Activated gamma-delta T cell (primary cell): ENCODE measurements at places on chromosomes 16 and 17.

DNA sequence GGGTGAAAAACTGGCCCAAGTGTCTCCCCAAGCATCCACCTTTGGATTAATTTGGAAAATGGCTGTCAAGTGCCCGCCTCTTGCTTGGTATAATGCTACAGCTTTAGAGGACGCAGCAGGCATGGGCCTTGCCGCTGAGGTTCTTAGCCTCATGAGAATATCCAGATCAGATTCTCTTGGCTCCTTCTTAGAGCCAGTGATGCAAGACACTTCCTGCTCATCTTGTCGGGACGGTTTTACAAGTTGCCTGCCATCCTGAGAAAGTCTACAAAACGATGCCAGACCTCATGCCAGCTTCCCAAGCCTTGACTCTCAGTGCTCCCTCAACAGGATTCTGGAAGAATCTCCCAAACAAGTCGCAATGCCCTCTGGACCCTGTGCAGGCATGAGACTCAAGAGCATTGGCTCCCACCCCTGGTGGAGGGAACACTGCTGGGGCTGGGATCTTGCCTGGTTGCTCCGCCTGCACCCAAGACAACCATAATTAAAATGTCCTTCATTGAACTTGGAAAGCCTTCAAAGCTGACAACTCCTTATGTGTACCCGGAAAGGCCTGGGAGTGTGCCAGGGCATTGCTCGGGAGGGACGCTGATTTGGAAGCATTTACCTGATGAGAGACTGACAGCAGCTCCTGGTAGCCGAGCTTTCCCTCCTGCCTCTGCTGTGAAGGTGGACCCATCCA is 25.8 kb upstream of the STH start:
- no peak for DNase-seq

GRCh38 chr16:14223632-14224031 is 152.5 kb downstream of the MRTFB start:
- DNase-seq, result no peak

DNA sequence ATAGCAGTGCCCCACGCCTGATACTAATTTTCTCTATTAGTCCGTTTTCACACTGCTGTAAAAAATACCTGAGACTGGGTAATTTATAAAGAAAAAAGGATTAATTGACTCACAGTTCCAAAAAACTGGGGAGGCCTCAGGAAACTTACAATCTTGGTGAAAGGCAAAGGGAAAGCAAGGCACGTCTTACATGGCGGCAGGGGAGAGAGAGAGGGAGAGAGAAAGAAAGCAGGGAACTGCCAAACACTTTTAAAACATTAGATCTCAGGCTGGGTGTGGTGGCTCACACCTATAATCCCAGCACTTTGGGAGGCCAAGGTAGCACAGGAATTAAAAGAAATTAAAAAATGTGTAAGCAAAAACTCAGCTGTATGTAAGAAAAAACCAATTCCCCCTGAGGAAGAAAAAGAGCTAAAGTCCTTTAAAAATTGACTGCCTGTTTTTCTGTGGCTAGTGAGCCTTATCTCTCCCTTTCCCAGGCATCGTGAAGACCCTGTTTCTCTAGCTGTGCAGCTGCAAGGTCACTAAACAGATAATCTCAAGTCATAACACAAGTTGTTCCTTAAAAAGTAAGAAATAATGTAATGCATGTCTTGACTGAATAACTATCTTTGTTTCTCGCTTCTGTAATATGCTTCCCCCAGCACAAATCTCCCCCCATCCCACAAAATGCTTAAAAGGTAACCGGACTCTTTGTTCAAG is 14.0 kb downstream of the ZSCAN10 start:
- DNase-seq, result no peak

DNA sequence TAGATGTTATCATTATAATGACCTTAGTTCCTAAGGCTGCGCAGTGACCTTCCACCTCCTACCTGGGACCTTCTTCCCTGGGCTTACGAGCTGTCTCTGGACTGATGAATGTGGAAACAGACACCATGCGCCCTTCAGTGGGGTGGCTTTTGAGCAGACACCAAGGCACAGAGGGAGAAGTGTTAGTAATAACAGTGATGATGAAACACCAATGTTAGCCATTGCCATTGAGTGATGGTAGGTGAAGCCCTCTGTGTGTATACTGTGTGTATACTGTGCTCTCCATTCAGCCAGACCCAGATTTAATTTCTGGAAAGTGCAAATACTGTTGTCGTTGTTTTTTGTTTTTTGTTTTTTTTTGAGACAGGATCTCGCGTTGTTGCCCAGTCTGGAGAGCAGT is 44.5 kb downstream of the CLEC16A start:
- no peak for DNase-seq

DNA sequence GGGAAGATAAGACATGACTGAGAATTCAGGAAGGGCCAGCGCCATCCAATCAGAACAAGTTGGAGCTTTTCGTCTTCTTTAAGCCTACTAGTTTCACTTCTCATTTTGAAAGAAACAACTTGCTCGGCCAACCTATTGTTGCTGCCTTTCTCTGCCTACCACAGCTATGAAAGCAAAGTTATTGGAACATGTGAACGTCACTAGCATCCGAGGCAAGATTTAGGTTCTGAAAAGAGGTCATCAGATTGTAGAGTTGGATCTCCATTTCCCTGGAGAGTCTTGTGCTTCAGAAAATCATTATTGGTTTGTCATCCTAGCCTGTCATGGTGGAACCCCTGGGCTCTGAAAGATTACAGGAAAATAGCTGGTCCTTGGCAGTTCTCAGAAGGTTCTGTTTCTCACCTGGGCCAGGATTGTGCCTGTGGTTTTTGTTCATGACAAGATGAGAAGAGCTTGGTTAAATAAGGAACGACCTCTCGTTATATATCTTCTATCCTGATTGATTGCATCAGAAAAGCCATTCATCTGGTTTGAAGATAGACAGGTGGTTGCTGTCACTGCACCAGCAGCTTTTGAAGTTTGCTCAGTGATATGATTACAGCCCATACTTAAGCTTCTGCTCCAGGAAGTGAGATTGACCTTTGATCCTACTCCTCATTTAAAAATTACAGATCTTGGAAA is 25.3 kb downstream of the CDH13 start:
- DNase-seq, result no peak

DNA sequence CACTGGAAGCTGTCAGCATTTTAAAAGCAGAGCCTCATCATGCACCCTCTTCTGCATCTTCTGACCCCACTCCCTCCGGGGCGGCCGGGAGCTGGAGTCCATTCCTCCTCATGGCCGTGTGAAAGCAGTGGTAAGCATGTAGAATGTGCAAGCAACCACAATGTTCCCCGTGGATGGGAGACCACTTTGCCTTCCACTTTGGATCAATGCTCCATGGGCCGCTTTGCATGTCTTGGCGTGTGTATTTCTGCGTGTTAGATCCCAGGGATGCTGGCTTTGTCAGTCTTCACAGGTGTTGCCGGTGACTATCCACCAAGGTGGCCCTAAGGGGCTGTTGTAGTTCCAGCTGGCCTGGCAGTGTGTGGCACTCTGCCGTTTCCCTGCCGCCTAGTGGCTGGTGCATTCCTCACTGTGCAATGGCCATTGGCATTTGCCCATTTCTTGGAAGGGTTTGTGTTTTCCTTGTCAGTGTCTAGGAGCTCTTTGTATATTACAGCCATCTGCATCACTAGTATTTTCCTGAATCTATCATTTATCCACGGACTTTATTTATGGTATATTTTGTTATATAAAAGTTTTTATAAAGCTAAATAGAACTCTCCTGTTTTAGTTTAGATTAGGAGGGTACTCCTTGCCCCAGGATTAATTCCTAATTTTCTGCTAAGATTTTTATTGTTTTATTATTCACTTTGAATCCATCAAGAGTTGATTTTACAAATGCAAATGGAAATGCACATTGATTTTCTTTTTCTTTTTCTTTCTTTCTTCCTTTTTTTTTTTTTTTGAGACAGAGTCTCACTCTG is 5.8 kb upstream of the ALDH3A1 start:
- DNase-seq, result no peak

- no peak for DNase-seq
Measured at GRCh38 chr17:11668618-11669017, 70.3 kb downstream of the DNAH9 start.

DNA sequence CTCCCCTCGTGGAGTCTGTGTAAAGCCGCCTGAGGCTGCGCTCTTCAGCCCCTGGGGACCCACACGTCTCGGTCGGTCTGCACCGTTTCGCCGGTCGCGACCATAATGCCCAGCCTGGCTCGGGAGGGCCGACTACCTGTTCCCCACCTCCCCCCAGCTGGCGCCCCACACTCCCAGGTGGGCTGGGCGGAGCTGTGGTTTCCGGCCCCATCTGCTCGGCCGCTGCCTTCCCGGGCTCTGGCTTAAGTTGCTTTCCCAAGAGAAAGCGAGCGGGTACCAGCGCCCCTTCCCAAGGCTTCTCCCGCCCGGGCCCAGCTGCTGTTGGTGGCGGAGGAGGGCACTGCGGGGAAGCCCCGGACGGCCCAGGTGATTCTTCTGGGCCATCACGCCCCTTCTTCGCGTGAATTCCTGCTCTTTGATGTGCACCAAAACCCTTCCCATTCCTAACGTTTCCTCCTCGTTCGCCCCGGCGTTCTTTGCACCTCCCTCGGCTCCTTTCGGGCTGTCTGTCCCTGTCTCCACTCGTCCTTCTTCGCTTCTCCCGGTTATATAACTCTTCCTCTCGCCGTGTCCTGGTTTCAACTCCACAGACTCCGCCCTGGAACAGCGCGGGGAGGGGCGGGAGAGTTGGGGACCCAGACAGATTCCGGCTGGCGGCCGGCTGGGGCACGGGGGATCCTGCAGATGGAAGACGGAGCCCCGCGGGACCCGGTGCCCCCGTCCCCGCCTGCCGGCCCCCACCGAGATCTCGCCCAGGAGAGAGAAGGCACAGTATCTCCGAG is 2.0 kb downstream of the KDM6B start:
- peak; percentile 64 for DNase-seq

- DNase-seq, result peak; percentile 88
Measured at GRCh38 chr17:81927653-81928543, at the start of gene MAFG. MAFG (minus strand) TSS chr17:81927735; CDS start chr17:81923185, 4,550 bp downstream.

DNA sequence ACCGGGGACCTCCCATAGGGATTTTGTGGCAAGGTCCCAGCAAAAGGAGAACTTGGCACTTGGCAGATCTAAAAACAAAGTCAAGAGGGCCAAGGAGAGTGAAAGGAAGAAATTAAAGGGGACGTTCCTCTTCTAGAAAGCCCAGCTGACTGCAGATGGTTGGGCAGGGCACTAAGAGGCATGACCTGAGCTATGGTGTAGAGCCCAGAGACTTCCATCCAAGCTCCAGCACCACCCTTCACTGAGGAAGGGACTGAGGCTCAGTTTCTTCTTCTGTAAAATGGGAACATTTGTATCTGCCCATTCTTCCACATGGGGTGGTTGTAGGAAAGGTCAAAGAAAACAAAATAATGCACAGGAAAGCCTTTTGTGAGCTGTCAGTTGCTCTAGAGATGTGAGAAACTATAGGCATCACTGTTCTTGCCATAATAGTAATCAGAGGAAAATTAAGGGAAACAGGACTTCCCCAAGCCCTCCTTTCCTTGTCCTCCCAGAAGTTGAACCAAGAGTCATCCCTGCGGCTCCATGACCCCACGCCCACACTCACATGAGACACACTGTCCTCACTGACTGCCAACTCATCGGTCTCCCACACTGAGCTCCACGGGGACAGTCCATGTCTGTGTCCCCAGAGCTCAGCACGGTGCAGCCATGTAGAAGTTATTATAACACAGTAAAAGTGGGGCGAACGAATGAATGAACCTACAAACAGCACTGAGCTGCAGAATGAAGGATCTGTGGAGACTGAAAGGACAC is 10.4 kb downstream of the CD300LF start:
- no peak for DNase-seq

- no peak for DNase-seq
Measured at GRCh38 chr17:81523402-81524038, 4.7 kb upstream of the FSCN2 start.

DNA sequence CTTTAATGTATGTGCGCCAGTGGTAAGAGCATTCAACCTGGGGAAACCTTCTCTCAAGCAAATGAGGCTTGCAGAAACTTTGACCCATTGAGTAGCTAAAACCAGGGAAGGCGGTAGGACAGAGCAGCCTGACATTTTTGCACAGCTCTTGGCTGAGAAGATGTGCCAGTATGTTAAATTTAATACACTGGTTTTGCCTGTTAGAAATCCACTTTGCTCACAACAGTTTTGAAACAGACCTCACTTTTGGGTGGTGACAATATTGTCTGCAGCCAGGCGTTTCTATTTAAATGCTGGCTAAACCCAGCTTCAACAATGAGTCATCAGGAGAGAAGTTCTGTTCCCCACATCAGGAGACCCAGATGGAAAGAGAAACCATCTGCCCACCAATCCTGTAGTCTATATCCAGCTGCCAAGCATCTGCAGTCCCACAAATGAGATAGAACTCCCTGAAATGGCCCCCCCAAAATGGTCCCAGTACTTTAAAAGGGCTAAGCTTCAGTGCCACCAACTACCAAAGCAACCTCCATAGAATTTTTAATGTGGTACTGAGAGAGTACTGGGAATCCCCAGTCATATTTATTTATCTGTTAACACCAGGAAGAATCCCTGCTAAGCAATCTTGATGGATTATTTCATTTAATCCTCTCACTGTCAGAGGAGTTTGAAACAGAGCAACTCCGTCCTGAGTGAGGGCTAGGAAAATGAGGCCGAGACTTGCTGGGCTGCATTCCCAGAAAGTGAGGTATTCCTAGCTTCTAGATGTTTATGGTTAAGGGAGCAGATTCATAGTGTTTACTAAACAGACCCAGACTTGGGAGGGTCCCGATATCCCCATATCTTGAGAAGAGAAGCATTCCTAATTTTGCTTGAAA is 29.0 kb upstream of the CLEC3A start:
- DNase-seq, result no peak

GRCh38 chr16:851871-852270 is 51.3 kb upstream of the GNG13 start:
- DNase-seq, result no peak
